Activated CD4-positive, alpha-beta T cell treated with anti-CD3 and anti-CD28 coated beads, Interleukin-2, amount 50 U/mL, for 16 hours (primary cell): ENCODE measurements at places on chromosomes 2 and 18.
A peak's percentile ranks its signal among the peaks of the same experiment; 100 is the strongest.

- no peak for DNase-seq
Measured at GRCh38 chr18:6781142-6781714, 51.7 kb downstream of the ARHGAP28 start.

DNA sequence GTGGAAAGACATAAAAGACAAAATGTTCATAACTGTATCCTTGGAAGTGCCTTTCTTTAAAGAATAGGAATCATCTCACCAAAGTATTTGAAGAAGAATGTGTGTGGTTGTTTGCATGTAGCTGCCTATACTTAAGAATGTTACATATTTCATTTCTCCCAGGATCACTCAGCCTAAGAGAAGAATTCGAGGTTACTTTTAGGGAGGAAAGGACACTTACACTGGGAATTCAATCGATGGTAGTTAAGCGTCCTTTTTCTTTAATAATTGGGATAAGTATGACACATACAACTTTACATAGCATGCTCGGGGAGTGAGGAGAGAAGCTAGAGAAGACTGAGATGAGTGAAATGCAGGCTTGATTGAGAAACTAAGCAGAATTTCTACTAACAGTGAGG, 22.0 kb upstream of the CYP1B1 start:
- DNase-seq: no peak

DNA sequence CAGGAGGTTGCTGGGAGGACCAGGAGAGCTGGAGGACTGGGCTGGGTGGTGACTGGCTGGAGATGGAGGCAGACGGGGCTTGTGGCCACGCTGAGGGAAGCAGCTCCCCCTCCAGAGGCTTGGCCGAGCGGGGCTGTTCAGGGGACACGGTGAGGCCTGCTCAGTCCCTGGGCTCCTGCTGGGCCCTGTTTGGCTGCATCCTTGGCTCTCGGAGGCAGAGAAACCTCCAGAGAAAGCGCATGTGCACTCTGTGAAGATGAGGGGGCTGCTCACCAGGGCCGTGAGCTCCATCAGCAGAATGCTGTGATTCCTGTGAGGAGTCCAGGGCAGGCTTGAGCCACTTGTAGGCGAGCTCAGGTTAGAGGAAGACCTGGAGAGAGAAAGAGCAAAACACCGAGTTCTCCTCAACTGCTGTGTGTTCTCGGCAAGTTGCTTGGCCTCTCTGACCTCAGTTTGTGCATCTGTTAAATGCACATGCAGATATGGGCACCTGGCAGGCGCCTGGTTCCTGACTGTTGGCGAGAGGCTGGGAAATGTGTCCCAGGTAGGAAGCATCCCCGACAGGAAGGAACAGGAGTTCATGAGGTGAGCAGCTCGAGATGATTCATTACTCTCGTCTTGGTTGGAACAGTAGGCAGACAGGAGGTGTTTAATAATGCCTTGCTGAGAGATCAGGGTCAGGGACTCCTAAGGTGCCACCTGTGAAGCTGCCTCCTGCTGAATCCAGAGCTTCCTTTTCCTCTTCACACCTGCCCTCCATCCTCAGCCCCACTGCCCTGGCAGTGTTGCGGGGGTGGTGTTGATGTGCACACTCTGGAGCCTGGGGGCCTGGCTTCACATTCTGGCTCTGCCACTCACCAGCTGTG, 941 bp downstream of the ZAP70 start:
- peak; percentile 52 for DNase-seq

- no peak for DNase-seq
Measured at GRCh38 chr2:163768881-163769695, 33.3 kb upstream of the FIGN start.

- DNase-seq: peak; percentile 2
Measured at GRCh38 chr2:43676322-43677050, at the start of gene C1GALT1C1L. TSS of gene C1GALT1C1L (minus strand) at chr2:43676429. CDS start at chr2:43676322, 107 bp downstream.
